ENCODE measurements at places on chromosomes 7 and 10.

- DNase-seq = no peak
Observed at GRCh38 chr10:14399641-14400040, 68.9 kb upstream of the FRMD4A start.

GRCh38 chr10:34244756-34245484 lies 570.2 kb downstream of the PARD3 start:
- DNase-seq = no peak

- no peak for DNase-seq
Observed at GRCh38 chr10:120456626-120457430, at the start of gene PLPP4. Gene PLPP4 (plus strand): TSS chr10:120457227. CDS start chr10:120457306, 79 bp downstream.

DNA sequence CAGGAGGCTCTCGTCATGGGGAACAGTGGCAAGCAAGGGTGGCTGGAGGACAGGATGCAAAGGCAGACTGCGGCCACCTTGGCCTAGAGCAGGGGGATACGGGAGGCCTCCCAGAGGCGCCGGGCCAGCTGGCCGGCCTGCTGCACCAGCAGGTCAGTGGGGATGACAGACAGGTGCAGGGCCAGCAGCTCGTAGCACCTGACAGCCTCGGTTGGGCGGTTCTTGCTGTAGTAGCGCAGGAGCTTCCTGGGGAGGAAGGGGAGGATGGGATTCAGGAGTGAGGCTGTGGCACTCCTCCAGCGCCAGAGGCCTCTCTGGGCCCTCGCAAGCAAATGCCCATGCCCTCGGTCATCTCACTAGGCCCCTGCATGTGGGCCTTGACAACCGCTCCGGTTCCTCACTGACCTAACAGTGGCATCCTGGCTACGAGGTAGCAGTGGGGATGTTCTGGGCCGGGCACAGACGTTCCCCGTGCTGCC lies 2.5 kb upstream of the PYROXD2 start:
- no peak for DNase-seq

GRCh38 chr7:72307566-72307965 lies 104.6 kb downstream of the CALN1 start:
- no peak for DNase-seq

DNA sequence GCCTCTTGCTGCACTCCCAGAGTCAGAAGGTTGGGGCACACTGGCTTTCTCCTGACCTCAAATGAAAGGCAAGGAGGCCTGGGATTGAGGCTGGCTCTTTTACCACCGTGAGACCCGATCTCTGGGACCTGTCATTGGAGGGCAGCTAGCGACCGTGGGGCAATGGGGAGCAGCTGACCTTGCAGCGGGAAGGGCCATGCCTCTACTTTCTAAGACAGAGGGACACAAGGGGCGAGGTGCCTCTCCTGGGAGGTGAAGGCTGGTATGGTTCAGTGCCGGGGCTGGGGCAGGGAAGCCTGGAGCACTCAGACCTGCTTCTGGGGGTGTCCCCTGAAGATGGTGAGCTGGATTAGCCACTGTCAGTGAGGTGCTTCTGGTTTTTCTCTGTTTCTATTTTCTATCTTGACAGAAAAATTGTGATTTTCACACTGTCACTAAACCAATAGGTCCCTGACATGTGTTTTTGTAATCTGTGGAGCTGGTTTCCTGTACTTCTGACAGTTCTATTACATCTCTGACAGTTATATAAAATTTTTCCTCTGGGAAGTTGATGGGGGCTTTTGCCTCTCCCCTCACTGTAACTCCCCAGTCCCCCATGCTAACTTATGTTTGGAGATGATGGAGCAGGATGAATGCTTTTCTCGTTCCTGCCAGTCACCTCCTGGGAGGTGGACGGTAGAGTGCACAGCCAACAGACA lies 340.8 kb downstream of the RPS24 start:
- DNase-seq = no peak

DNA sequence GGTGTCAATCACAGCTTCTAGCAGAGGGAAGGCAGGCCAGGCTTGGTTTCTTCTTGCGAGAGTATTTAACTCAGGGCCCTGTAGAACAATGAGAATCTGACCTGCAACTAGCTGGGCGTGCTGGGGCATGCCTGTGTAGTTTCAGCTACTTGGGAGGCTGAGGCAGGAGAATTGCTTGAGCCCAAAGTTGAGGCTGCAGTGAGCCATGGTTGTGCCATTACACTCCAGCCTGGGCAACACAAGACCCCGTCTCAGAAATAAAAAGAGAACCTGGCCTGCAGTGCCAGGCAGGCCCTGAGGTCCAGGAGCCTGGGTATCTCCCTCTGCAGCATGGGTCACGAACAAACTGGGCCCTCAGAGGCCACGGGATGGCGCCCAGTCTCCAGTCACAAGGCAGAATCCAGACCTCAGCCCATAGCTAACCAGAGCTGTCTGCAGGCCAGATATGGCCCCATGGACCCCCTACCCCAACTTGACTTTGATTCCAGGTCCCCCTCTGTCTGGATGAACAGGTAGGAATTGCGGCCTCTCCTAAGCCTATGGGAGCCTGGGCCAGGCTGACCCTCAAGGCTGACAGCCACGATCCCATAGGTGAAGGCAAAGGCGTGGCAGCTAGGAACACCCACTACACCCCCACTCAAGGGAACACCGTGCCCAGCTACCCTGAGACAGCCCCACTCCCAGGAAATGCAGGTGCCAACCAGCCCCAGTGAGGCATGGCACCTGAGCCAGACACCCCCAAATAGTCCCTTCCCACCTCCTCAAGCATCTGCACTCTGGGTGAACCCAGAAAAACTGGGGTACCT lies 102.7 kb upstream of the TNRC18 start:
- DNase-seq = peak; percentile 70

DNA sequence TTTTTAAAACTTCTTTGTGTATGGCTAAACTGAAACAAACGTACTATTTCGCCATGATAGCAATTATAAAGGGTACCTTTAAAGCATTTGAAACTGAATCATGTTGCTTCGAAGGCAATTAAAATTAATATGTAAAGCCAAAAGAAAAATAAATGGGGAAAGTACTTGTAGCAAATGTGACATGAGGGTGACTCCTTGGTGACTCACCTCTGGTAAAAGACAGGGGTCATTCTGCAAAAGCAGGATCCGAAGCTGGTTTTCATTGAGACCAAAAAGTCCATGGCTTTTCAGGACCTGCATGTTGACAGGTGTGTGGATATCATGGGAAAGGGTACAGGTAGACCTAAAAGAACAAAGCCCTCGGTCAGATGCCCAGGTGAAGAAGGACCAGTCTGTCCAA lies 1.5 kb downstream of the ZC3HAV1L start:
- DNase-seq = no peak

GRCh38 chr10:9743639-9744038 lies 1274.0 kb upstream of the CELF2 start:
- DNase-seq = no peak
